ENCODE measurements at places on chromosomes 7 and 10.

- DNase-seq = no peak
These were observed 107.4 kb downstream of the WDFY4 start for GRCh38 chr10:48792121-48792520.

DNA sequence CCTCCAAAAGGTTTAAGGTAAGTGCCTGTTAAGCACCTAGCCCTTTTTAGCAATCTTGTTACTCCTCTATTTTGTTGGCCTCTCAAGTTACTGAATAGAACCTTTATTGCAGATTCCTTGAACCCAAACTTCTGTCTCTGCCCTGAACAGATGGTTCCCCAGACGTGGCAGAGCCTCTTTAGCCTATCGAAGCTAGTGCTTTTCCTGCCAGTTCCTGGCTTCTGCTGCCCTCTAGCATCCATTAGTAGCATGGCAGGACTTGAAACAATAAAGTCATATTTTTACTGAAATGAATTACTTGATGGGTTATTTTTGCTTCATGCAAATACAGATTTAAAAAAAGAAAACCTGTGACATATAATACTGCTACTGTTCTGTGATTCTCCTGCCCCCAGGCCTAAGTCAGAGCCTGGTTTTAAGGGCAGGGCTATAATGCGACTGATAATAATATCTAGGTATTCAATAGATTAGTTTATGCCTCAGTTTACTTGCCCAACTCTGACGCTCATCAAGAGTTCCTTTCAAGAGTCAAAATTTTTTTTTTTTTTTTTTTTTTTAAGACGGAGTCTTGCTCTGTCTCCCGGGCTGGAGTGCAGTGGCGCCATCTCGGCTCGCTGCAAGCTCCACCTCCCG lies 84.3 kb upstream of the PHF14 start:
- DNase-seq = peak; percentile 61

- peak; percentile 84 for DNase-seq
These were observed 35.7 kb upstream of the SDK1 start for GRCh38 chr7:3265388-3265787.

- DNase-seq = no peak
These were observed 3.2 kb downstream of the NYAP1 start for GRCh38 chr7:100486753-100487446.

DNA sequence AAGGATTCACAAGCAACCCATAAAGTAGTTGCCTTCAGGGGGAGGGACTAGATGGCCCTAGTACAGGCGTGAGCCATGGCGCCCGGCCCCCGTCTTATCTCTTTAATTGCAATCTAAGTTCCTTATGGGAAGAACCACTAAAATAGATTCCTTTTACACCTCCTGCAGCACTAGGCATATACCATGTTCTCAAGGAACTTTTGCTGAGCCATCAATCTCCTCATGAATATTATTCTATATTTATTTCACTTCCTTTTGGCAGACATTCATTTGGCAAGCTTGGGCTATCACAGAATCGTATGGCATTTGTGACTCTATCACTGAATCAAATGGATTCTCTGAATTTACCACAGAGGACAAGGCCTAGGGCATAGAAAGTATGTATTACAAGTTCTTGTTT lies 14.8 kb upstream of the DNAJC12 start:
- DNase-seq = no peak

DNA sequence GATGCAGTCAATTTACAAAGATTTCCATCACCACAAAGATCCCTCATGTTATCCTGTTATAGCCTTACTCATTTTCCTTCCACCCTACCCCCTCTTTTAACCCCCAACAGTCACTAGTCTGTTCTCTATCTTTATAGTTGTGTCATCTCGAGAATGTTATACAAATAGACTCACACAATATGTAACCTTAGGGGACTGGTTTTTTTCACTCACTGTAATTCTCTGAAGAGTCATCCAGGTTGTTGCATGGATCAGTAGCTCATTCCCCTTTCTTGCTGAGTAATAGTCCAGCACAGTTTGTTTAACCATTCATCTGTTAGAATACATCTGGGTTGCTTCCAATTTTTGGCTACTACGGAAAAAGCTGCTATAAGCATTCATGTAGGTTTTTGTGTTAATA lies 121.1 kb upstream of the PDE1C start:
- DNase-seq = no peak

GRCh38 chr7:148718431-148718830 lies 19.7 kb downstream of the CUL1 start:
- no peak for DNase-seq

- DNase-seq = no peak
These were observed 177.6 kb upstream of the LRRTM3 start for GRCh38 chr10:66748217-66748616.

GRCh38 chr10:68955355-68955831 lies 577 bp upstream of the DDX21 start:
- DNase-seq = peak; percentile 30

GRCh38 chr7:122219253-122219865 lies 75.3 kb upstream of the AASS start:
- DNase-seq = no peak

- DNase-seq = no peak
These were observed 525.8 kb downstream of the KIF20B start for GRCh38 chr10:90227217-90227656.

DNA sequence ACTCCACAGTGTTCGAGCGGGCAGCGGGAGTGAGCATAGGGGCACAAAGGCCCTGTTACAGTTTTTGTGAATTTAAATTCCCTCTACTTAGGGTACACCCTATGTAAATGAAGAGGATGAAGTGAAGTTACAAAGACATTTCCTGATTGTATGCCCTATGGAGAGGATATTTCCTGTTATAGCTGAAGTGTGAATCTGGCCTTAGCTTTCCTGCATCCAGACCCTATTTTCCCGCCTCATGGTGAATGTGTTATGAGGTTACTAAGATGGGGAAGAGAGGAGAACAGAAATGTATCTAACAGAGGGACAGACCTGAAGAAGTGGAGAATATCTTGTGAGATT lies 37.8 kb upstream of the COMMD3 start:
- no peak for DNase-seq

DNA sequence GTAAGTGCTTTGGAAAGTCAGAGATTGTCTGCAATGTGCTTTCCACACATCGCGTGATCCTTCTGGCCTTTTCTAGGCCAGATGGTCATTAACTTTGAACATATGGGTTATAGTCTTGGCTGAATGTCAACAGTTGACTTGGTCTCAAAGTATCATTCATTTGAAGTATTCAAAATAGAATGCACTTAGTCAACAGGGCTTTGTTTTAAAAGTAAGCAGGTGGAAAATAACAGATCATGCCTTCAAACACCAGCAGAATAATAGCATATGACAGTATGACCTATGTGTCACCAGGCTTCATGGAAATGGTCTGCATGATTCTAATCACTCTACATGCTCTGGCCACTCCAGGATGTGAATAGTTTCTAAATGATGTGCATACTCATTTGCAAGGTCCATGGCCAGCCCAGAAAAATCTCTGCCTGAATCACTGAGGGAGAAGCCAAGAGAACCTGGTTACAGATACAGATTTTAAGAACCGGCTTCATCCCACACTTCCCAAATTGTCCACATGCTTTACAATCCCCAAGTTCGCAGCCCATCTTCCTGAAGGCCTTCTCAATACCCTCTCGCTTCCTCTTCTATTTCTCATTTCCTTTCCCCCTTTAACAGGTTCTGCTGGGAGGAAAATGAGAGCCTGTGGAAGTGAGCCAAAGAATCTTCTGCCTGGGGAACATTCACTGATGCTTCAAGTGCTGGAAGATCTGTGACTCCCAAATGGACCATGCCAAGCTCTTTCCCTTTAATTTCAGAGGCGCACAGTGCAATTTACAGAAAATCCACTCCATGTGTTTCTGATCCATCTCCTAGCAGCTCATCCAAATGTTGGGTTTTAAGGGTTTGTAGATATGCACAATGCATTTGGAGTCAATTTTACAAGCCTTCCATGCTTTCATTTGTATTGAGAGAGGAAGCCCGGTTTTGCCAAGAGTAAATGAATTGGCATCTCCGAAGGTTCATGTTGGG lies 122.8 kb upstream of the GDF10 start:
- no peak for DNase-seq

GRCh38 chr7:76108540-76109233 lies 60.8 kb downstream of the MDH2 start:
- DNase-seq = peak; percentile 62

- DNase-seq = no peak
These were observed 29.0 kb downstream of the RASGEF1A start for GRCh38 chr10:43237631-43238446.

- DNase-seq = no peak
These were observed 23.4 kb upstream of the FIGNL1 start for GRCh38 chr7:50473531-50473930.

DNA sequence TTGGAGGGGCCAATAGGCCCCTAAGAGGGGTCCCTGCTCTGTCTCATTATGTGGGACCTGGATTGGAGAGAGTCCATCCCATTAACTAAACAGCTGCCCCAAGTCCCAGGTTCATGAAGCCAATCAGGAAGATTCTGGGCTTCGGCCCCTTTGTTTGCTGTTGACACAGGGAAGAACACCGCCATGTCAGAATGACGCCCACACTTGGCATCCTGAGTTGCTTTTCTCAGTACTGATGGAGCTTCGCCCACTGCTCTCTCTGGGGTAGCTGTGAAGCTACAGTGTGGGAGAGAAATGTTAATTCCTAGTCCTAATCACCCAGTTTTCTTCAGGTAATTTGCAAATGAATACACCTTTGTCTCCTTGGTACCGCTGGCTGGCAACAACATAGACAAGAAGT lies 264.7 kb downstream of the GLRX3 start:
- DNase-seq = no peak

DNA sequence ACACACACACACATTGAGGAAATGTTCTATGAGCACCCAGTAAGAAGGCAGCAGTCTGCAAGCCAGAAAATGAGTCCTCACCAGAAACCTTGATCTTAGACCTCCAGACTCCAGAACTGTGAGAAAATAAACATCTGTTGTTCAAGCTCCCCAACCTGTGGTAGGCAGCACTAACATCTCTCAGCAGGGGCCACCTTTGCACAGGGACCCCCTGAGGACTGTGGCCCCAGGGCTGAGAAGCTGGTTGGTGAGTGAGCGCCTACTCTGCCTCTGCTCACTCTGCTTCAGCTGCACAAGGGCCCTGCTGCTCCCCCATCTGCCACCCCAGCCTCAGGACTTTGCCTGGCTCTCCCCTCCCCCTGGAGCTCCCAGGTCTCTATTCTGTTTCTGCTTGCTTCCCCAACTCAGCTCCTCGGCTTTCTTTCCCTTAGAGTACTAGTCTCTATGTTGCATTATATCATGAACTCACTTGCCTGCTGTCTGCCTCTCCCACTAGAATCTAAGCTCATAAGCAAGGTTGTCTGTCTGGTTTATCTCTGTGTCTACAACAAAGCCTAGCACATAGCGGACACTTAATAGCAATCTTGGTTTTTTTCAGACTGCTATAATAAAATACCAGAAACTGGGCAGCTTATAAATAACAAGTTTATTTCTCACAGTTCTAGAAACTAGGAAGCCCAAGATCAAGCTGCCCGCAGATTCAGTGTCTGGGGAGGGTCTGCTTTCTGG lies 40.4 kb upstream of the PRLHR start:
- DNase-seq = no peak

- DNase-seq = no peak
These were observed 83.7 kb upstream of the PDGFA start for GRCh38 chr7:603152-603951.

GRCh38 chr10:73997461-73997786 lies 492 bp upstream of the VCL start:
- no peak for DNase-seq

DNA sequence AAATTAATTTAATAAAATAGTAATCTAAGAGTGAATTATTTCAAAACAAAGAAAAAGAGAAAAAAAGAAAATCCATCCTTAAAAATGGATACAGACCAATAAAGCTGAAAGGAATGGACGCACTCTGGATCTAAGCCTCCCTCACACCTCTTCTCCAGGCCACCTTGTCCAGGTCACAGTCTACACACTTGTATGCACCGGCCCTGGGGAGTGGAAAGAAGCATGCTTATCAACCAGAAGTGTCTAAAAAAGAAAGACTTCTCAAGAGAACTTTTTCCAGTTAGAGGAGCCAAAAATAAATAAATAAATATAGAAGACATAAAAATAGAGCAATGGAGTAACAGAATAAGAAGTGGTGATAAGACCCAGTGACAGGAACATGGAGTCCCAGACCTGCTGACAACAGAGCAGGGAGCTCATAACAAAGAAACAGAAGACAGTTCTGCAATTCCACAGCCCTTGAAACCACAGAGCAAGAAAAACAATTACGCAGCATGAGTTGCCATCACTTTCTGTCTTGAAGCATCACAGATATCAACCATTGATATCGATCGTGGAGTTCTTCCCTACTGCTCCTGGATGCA lies 311.7 kb upstream of the NFE2L3 start:
- DNase-seq = no peak

- DNase-seq = no peak
These were observed 9.2 kb downstream of the FOXL3 start for GRCh38 chr7:299169-299568.

- no peak for DNase-seq
These were observed 12.1 kb upstream of the ZC3HAV1L start for GRCh38 chr7:139047970-139048369.

DNA sequence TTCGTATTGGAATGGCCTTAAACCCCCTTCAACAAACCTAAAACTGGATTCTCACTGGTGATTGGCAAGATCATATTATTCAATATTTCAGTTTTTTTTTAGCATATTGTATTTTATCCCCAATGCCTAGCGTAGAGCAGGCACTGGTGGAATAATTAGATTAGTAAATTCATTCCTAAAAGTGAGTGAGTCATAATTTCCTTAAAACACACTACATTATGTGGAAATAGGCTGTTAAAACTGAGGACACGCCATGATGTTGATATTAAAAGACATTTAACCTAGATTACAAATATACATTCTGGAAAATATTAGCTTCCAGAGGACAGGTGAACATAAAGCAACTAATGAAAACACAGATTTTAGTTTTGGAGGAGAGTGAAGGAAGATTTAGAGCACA lies 463.9 kb downstream of the PARD3 start:
- DNase-seq = no peak

DNA sequence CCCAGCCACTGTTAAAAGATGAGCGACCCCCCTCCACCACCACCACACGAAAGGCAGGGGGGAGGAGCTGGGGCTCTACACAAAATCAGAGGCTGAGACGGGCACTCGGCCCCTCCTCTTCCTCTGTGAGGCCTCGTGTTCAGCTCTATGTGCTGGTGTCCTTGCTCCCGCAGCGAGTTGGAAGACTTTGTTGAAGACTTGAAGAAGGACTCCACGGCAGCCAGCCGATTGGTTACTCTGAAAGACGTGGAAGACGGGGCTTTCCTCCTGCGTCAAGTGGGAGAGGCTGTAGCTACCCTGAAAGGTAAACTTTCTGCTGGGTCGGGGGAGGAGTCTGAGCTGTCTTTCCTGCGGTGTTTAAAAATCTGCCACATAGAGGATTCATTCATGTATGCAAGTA lies 203.7 kb downstream of the ARHGAP21 start:
- DNase-seq = no peak

- no peak for DNase-seq
These were observed 48.8 kb downstream of the DAGLB start for GRCh38 chr7:6398943-6399342.

- DNase-seq = peak; percentile 66
These were observed 179.5 kb upstream of the RNF32 start for GRCh38 chr7:156460858-156461627.

DNA sequence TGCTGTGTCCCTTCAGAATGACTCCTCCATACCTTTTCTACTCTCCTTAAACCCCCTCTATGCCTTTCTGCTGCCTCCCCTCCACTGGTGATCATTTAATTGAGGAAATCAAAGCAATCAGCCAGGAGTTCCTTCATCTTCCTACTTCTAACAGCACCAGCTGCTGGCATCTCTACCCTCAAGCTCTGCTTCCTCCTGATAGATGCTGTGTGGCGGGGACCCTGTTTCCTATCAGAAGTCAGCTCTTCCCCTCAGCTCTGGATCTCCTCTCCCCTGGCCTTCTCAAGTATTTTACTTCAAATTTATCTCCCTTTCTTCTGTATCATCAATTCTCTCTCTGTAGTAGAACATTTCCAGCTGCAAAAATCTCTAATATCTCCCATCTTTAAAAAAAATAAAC lies 183.7 kb downstream of the ELMO1 start:
- DNase-seq = no peak
